Karpas-422 (cell line): ENCODE measurements at places on chromosomes 12 and 14.
A peak's percentile ranks its signal among the peaks of the same experiment; 100 is the strongest.

- no peak overlapping the region for H3K4me3 ChIP-seq
- no peaks in the 10 kb centered on the region for H3K36me3 ChIP-seq
- peaks cover 7% of the 10 kb centered on the region for H3K4me1 ChIP-seq
- no peak overlapping the region for H3K27ac ChIP-seq
- H3K27me3 ChIP-seq, result no peaks in the 10 kb centered on the region
Observed at GRCh38 chr12:53060721-53061276, 10.9 kb downstream of the TNS2 start.

- H3K27me3 ChIP-seq, result no peaks in the 10 kb centered on the region
- no peaks in the 10 kb centered on the region for H3K4me1 ChIP-seq
- no peak for DNase-seq
Observed at GRCh38 chr12:47852096-47852571, 32.4 kb upstream of the HDAC7 start.

- no peaks in the 10 kb centered on the region for H3K36me3 ChIP-seq
- no peaks in the 10 kb centered on the region for H3K4me1 ChIP-seq
- H3K4me3 ChIP-seq, result no peak overlapping the region
Observed at GRCh38 chr14:98280436-98280835, 991.6 kb downstream of the BCL11B start.

DNA sequence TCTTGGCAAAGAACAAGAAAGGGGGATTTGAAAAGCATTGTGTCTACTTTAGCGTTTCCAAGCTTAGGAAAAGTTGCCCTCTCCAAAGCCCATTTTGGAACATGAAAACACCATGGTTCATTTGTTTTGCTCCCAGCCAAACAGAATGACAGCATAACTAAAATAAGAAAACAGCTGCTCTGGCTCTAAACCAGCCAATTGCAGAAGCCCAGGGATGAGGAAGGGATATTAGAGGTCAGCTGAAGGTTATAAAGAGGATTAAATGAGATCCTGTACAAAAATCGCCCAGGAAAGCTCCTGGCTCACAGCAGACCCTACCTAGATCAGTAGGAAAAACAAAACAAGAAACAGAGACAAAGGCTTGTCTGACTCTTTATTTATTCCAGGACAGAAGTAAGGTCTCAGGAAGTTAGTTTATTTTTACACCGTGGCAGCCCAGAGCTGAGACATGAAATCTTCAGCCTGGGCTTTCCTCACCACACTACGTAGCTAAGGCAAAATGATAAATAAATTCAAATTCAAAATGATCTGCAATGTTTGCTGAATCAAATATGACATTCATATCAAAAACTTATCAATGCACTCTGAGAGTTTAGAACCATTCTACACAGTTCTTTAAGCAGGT, 25.9 kb downstream of the SPX start:
- DNase-seq, result no peak
- no peak overlapping the region for H3K27ac ChIP-seq
- no peaks in the 10 kb centered on the region for H3K27me3 ChIP-seq
- H3K4me3 ChIP-seq, result no peak overlapping the region; the same call in 1 of the 2 replicates
- no peaks in the 10 kb centered on the region for H3K36me3 ChIP-seq

- no peak overlapping the region for H3K27ac ChIP-seq
- H3K36me3 ChIP-seq, result no peaks in the 10 kb centered on the region
- H3K27me3 ChIP-seq, result no peaks in the 10 kb centered on the region
- no peak overlapping the region for H3K4me3 ChIP-seq
Observed at GRCh38 chr12:7293670-7294069, 10.2 kb upstream of the ACSM4 start.

- H3K27me3 ChIP-seq, result no peaks in the 10 kb centered on the region
- H3K4me1 ChIP-seq, result peaks cover 6% of the 10 kb centered on the region; the same call in 1 of the 2 replicates
- H3K4me3 ChIP-seq, result no peak overlapping the region
Observed at GRCh38 chr14:92846162-92846897, 52.2 kb downstream of the GOLGA5 start.

DNA sequence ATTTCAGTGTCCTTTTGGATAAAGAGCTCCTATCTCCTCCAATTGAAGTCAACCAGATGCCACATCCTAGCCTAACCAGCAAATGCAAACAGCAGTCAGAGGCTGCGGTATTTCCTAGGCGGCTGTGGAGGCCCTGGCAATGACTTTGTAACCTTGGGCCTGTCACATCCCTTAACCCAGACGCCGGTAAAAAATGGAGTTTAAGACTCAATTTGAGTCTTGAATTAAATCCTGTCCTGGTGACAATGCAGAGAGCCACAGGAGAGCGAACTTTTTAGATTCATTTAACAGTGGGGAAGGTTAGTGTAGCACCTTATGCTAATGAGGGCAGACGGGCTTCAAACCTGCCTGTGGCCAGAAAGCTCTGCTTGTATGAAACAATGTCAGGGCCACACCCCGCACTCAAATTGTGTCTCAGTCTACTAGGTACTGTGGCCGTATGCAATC, 1.3 kb downstream of the C12orf75 start:
- H3K27ac ChIP-seq, result peak overlapping the region; percentile 88
- H3K27me3 ChIP-seq, result no peaks in the 10 kb centered on the region
- peak; percentile 70 for DNase-seq
- peaks cover 19% of the 10 kb centered on the region for H3K36me3 ChIP-seq
- H3K4me3 ChIP-seq, result peak overlapping the region; percentile 87
- peaks cover 54% of the 10 kb centered on the region for H3K4me1 ChIP-seq

GRCh38 chr12:122979908-122980182, 636 bp upstream of the ARL6IP4 start:
- DNase-seq, result peak; percentile 93
- H3K27me3 ChIP-seq, result no peaks in the 10 kb centered on the region
- peak overlapping the region; percentile 70 for H3K4me3 ChIP-seq
